Central memory CD8-positive, alpha-beta T cell (primary cell): ENCODE measurements at places on chromosomes 2 and 18.

DNA sequence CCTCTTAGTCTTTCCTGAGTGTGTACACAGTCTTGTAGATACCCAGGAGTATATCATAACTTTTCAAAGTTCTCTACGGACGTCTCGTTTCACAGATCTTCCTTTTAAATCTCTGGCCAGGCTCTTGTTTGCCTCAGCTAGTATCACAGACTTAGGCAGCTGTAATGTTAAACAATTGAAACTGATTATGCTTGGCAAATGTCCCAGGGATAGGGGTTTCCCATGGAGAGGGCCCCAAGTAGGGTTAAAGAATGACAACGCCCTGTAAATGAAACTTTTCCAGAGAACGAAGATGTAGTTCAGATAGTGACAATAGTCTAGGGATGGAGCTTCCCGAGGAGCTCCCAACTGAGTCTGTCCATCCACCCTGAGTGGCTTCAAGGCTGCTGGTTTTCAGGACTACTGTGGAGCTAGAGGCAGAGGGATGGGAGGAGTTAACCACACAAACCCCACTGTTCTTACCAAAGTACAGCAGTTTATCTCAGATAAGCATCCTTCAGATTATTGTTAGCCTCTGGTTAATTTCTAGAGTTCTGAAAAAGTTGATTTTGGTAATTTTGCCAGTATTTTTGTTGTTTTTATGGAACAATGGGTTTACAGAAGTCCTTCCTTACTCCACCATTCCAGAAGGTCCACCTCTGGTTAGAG is 9.1 kb downstream of the NEURL3 start:
- no peak for DNase-seq

DNA sequence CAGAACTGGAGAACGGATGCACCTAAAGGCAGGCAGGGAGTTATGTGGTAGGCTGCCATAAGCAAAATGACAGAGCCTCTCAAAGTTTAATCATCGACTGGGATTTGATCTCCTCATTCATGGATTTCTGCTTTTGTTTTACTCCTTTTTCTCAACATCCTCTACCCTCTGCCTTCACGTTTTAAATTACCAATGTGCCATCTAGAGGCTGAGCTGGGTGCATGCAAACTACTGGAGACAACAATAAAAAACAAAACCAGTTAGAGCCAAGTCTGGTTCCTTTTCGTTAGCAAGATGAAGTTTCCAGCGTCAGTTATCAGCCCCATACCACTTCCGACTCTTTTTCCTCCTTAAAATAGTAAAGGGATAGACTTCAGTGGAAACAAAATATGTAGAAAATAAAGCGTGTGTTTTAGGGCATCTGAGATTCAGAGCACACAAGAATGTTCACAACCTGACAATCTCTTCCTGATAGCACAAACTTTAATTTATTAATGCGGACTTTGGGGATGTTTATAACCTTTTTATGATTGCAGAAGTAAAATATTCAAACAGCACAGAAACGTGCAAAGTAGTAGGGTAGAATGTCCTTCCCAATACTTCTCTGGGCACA is 117.0 kb downstream of the LAMA1 start:
- DNase-seq: no peak

DNA sequence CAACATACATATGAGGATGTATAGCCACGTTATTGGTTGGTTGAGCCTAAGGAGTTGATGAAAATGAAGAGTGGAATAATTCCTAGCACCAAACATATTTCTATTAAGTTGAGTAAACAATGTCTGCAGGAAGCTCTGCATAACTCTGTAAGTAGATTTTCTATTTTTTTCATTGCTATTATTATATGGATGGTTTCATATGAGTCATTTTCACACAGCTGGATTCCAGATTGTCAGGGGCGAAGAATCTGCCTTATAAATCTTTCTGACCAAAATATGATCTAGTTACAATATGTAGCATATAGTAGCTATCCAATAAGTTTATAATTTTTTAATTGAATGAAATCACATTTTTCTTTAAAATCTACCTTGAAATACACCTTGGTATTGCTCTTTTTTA is 468.0 kb upstream of the PKDCC start:
- DNase-seq: no peak

- no peak for DNase-seq
Observed at GRCh38 chr18:10511236-10511635, 14.6 kb upstream of the NAPG start.

DNA sequence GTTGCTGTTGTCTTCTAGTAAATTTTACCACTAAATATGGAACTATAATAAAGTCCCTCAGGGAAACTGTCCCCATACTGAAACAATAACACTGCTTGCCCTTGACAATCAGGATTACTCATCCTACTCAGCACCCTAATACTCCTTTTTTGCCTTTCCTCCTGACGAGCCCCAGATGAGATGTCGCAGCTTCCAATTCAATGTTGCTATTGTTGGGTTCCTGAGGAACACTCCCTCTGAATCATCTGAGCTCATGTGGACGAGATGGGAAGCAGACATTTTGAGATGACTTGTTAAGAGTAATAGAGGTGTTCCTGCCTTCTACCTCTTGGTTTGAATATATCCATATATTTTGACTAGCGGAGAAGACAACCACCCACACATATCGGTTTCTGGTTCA is 187.8 kb upstream of the FAM98A start:
- DNase-seq: no peak

- no peak for DNase-seq
Observed at GRCh38 chr2:201926067-201926466, 107.6 kb upstream of the FZD7 start.

- no peak for DNase-seq
Observed at GRCh38 chr2:33498291-33498956, 22.0 kb downstream of the RASGRP3 start.

DNA sequence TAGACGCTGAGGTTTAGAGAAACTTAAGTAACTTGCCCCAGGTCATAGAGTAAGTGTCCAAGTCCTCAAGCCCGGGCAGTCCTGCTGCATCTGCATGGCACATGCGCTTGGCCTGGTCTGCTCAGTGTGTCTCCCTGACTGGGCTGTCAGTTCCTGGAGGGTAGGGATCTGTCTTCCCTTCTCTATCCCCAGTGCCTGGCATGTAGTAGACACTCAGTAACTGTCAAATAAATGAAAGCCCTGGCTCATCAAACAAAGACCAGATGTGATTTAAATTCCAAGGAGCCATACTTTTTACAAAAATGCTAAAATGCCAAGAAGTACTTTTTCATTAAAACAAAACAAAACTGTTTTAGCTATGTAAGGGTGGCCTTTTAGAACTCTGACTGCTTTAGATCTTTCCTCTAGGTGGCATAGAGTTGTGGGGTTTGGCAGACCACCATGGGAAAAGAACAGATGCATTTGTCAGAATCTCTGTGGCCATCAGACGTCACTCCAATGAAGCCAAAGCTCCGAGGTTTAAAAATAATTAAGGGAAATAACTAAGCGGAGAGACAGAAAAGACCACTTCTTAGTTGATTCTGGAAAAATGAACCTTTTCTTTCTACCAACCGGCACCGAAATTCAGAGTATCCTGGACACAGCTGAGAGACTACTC is 34.0 kb downstream of the EPAS1 start:
- no peak for DNase-seq

GRCh38 chr2:177578454-177578853 is 185.9 kb downstream of the AGPS start:
- no peak for DNase-seq

- DNase-seq: no peak
Observed at GRCh38 chr2:106561803-106562202, 74.6 kb downstream of the CD8B2 start.

- DNase-seq: no peak
Observed at GRCh38 chr2:33437815-33438214, 38.6 kb upstream of the RASGRP3 start.

- no peak for DNase-seq
Observed at GRCh38 chr18:32507093-32507492, 36.4 kb upstream of the GAREM1 start.

DNA sequence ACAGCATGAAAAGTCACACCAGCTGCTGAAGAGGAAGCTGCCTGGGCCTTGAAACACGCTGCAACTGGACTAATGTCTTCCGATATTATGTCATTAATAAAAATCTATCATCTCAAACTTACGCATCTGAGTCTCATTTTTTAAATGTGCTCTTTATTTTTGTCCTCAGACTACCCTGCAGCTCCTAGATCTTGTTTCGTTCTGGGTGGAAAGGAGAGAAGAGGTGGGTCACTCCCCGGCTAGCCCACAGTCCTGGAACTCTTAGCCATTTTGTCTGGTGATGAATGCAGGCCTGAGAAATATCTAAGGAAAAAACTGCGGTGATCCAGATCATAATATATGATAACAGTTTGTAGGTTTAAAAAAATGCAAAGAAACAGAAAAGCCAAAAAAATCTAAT is 73.3 kb downstream of the TXNL1 start:
- no peak for DNase-seq

GRCh38 chr18:39497821-39498220 is 1932.2 kb upstream of the CELF4 start:
- DNase-seq: no peak

GRCh38 chr2:241460631-241461030 is 47.8 kb downstream of the STK25 start:
- DNase-seq: no peak

DNA sequence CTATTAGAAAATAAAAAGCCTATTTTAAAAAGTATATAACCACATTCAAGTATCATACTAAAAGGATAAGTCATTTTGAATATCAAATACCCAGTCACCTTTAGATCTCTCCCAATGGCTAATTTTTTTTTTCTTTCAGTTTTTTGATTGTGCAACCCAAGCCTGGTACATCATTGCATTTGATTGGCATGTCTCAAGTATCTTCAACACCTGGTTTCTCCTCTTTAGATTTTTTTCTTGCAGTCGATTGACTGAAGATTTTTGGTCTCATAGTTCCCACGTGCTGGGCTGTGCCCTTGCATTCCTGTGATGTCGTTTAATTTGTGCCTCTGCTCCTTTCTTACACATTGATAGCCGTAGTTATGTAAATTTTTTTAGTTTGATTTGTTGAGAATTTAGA is 40.7 kb downstream of the ATIC start:
- no peak for DNase-seq

- DNase-seq: no peak
Observed at GRCh38 chr18:77234504-77235365, 14.9 kb upstream of the GALR1 start.

DNA sequence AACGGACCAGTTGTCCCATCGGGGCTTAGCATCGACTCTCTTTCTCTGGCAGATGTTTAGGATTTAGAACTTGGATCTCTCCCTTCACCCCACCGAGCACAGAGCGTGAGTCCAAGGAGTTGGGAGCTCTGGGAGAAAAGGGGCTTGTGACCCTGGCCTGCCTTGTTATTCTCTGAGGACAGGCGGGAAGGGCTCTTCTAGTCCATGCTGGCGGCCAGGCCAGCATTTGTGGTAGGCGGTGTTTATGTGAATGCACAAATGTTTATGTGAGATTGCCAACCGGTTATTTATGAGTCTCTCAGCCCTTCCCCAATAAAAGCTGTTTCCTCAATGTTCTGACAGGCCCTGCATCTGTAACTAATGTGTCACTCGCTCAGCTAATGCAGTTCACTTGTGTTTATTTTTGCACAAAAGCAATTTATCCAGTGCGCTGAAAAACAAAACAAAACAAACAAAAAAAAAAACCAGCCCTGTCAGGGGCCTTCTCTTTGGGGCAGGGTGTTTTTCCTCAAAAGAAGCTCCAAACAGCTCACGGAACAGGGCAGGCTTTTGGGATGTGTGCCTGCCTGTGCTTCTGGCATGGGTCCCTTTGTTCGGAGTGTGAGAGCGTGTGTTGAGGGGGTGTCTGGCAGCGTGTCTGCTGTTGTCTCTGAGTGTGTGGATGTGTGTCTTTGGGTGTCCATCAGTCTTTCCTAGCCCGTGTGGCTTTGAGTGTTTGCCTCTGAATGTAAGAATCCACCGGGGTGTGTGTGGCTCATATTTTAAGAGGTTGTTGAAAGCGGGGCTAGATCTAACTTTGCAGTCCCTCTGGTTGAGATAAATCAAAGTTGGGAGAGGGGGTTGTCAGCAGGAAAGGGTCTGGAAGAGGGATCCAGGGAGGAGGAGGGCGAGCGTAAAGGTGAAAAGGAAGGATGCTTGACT is 52.8 kb upstream of the HAAO start:
- no peak for DNase-seq

- no peak for DNase-seq
Observed at GRCh38 chr2:221741496-221742211, 169.6 kb upstream of the EPHA4 start.

DNA sequence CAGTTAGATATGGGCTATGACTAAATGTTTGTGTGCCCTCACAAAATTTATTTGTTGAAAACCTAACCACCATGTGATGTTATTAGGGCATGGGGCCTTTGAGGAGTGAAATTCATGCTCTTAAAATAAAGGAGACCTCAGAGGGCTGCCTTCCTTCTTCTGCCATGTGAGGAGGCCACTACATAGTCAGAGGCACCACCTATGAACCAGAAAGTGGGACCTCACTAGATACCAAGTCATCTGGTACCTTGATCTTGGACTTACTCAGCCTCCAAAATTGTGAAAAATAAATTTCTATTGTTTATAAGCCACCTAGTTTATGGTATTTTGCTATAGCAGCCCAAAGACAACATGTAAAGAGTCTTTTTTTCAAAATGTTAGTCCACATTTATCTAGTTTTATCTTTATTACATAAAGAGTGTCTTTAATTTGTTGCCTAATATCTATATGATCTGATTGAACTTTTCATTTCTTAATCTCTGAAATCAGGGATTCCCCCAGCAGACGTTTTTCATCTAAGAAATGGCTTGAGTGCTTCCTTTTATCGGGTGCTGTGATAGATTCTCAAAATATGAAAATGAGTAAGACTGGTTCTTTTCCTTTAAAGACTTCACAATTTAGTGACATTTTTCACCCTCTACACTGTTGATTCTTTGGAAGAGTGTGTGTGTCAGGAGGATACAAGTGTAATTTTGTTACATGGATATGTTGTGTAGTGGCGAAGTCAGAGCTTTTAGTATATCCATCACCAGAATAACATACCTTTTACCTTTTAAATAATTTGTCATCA is 34.2 kb downstream of the PMS1 start:
- DNase-seq: no peak

DNA sequence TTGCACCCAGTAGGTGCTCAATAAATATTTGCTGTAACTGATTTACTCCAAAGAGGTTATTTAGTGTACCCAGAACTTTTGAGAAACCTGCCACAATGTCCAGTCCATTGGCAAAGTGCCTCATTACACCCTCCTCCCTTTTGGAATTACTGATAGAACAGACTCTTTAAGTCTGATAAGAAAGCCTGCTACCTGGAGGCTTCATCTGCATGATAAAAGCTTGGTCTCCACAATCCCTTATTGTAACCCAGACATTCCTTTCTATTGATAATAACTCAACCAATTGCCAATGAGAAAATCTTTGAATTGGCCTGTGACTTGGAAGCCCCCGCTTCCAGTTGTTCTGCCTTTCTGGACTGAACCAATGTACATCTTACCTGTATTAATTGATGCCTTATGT is 281.2 kb upstream of the FBXO11 start:
- no peak for DNase-seq

DNA sequence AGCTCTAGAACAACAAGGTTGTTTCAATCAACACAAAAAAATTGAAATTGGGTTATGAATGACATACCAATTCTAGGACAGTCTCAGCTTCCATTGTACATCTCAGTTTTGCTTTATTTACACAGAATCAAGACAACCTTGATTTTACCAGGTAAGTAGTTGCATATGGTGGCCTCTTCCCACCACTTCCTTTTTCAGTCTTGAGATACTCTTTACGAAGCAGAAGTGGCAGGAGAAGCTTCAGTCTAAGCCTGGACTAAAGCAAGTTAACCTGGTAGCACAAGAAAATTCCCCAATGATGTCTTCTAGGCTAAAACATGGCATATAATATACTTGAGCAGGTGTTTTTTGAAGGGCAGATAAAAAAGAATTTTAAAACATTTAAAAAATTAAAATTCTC is 10.7 kb upstream of the FAM136A start:
- no peak for DNase-seq
